ENCODE measurements at places on chromosomes 2 and 18. TPM values are rescaled to one million over a fixed set of nuclear protein-coding genes. Genes with fewer than 3 reads are reported as not detected.

Gene RAD51AP2
- 0.29 TPM for total RNA-seq

Gene OTX1
- not detected for total RNA-seq

Gene ZNF521
- 67.5 TPM for total RNA-seq

Gene POTEC
- total RNA-seq = 4.9 TPM

Gene ACTG2
- 3.8 TPM for total RNA-seq

Gene DTNB
- total RNA-seq = 44.9 TPM

Gene BOLL
- total RNA-seq = not detected

Gene CFAP65
- not detected for total RNA-seq

Gene LOXL3
- 3.7 TPM for total RNA-seq

Gene TBR1
- total RNA-seq = not detected

GRCh38 chr18:68662754-68663153, 52.2 kb downstream of the TMX3 start:
- H3K27me3 ChIP-seq = no peaks in the 10 kb centered on the region
- no peak overlapping the region for H3K27ac ChIP-seq
- no peak overlapping the region for H3K4me3 ChIP-seq
- H3K36me3 ChIP-seq = no peaks in the 10 kb centered on the region

GRCh38 chr2:232839411-232840079, 30.5 kb upstream of the SNORC start:
- H3K36me3 ChIP-seq = peaks cover 2% of the 10 kb centered on the region
- no peak overlapping the region for H3K4me3 ChIP-seq
- H3K27ac ChIP-seq = no peak overlapping the region
- no peak for DNase-seq
- no peaks in the 10 kb centered on the region for H3K27me3 ChIP-seq

DNA sequence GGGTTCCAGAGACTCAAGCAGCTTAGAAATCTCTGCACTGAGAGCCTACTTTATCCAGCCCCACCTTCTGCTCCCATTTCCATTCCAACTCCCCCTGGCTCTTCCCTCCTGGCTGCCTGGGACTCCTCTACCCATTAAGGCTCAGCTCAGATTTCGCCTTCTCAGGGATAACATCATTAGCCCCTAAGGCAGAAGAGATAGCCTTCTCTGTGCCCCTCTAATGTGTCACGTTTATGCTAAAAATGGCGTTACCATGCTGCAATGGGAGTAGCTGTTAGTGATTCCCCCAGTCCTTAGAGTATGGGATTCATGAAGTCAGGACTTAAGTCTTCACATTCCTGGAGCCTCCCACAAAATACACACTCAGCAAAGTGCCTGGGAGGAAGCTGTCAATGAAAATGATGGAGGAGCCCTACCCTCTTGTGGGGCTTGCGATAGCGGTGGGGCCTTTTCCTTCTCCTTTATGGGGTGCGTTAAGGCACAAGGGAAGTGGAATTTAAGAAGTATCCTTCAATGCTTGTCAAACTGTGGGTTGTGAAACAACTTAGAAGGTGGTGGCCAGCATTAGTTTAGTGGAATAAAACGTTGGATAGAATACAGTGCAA, 144.7 kb upstream of the COPS8 start:
- no peak overlapping the region for H3K27ac ChIP-seq
- H3K36me3 ChIP-seq = no peaks in the 10 kb centered on the region
- no peak for DNase-seq
- no peaks in the 10 kb centered on the region for H3K4me1 ChIP-seq
- H3K27me3 ChIP-seq = no peaks in the 10 kb centered on the region

- H3K4me3 ChIP-seq = no peak overlapping the region
- no peak overlapping the region for H3K27ac ChIP-seq
- H3K36me3 ChIP-seq = no peaks in the 10 kb centered on the region
- no peaks in the 10 kb centered on the region for H3K27me3 ChIP-seq
- no peaks in the 10 kb centered on the region for H3K4me1 ChIP-seq
These were observed 146.5 kb upstream of the ARL4C start for GRCh38 chr2:234643407-234643806.

- peak; percentile 11 for DNase-seq
- H3K4me1 ChIP-seq = peaks cover 1% of the 10 kb centered on the region
- no peak overlapping the region for H3K27ac ChIP-seq
- no peaks in the 10 kb centered on the region for H3K36me3 ChIP-seq
- no peak overlapping the region for H3K4me3 ChIP-seq
These were observed 2.8 kb upstream of the PROM2 start for GRCh38 chr2:95271381-95271971.

GRCh38 chr18:68533641-68534040, 181.3 kb downstream of the TMX3 start:
- no peak overlapping the region for H3K4me3 ChIP-seq
- H3K4me1 ChIP-seq = no peaks in the 10 kb centered on the region

DNA sequence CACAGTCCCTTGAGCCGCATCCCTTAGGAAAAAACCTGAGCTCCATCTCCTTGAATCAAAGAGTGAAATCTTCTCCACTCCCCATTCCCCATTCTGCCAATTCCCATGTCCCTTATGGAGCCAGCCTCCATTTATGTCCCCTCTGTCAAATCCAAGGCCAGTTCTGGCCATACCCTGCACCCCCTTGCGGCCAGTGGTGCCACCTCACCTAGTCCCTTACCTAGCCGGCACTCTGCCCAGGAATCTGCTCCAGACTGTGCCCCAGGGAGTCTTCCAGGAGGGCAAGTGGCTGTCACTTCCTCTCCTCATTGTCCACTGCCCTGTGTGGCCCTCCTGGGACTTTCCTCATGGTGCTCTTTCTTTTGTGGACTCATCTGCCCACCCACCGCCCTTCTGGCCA, 195.4 kb upstream of the RMP24 start:
- DNase-seq = no peak
- no peak overlapping the region for H3K4me3 ChIP-seq
- no peaks in the 10 kb centered on the region for H3K4me1 ChIP-seq
- no peaks in the 10 kb centered on the region for H3K27me3 ChIP-seq

- no peak overlapping the region for H3K4me3 ChIP-seq
- H3K27me3 ChIP-seq = no peaks in the 10 kb centered on the region
- no peak for DNase-seq
These were observed 69.1 kb downstream of the PIK3C3 start for GRCh38 chr18:42024131-42024530.

DNA sequence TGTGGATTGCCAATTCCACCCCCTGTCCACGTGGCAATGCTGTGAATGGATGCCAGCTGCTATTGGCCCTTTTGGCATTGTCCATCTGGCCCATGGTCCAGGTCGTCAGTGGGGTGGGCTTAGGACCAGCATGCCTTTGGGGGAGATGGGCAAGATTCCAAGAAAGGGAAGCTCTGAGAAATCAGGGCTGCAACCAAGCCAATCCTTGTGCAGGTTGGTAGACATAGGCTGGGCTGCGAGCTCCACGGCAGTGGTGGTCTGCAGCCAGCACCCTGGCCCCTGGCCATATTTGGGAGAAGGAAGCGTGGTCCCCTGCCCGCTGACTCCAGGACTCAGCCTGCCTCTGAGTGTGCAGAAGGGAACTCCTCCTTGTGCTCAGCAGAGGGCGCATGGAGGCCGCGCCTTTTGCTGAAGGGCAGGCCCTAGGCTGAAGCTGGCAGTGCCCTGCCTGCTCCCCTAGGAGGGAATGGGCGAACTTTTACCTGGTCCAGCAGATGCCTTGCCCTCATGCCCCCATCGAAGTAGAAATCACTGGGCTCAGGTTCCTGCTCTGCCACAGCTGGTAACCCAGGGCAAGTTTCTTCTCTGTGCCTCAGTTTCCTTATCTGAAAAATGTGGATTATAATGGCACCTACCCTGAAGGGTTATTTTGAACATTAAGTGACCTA, 5.4 kb downstream of the SPR start:
- no peaks in the 10 kb centered on the region for H3K4me1 ChIP-seq
- H3K4me3 ChIP-seq = no peak overlapping the region
- DNase-seq = no peak
- no peak overlapping the region for H3K27ac ChIP-seq
- H3K27me3 ChIP-seq = peaks cover 17% of the 10 kb centered on the region
- no peaks in the 10 kb centered on the region for H3K36me3 ChIP-seq

GRCh38 chr2:9538000-9538507, 17.6 kb downstream of the ADAM17 start:
- peak overlapping the region; percentile 15 for H3K4me3 ChIP-seq
- no peak for DNase-seq
- H3K27me3 ChIP-seq = no peaks in the 10 kb centered on the region
- H3K27ac ChIP-seq = peak overlapping the region; percentile 87

DNA sequence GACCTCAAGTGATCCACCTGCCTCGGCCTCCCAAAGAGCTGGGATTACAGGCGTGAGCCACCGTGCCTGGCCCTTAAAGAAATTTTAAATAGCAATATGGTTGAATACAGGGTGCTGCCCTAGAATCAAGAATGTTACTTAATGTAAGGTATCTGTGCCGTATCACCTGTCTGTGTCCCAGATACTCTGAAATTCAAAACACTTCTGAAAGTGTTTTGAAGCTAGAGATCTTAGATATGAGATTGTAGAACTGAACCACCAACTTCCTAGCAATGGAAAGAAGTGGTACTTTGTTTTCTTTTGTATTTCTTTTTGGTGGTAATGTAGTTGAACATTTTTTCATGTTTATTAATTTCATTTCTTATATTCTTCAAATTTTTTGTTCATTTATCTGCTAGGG, 13.0 kb downstream of the PTPN4 start:
- H3K4me3 ChIP-seq = no peak overlapping the region
- H3K4me1 ChIP-seq = no peaks in the 10 kb centered on the region
- DNase-seq = no peak

GRCh38 chr2:85886590-85886989, 2.2 kb downstream of the ST3GAL5 start:
- no peaks in the 10 kb centered on the region for H3K27me3 ChIP-seq
- H3K4me3 ChIP-seq = peak overlapping the region; percentile 88
- H3K4me1 ChIP-seq = peaks cover 22% of the 10 kb centered on the region
- DNase-seq = no peak
- H3K27ac ChIP-seq = peak overlapping the region; percentile 5
- H3K36me3 ChIP-seq = no peaks in the 10 kb centered on the region

GRCh38 chr2:174697255-174697654, 67.0 kb downstream of the CHRNA1 start:
- no peak overlapping the region for H3K27ac ChIP-seq
- H3K27me3 ChIP-seq = no peaks in the 10 kb centered on the region
- H3K4me3 ChIP-seq = no peak overlapping the region
- no peak for DNase-seq

DNA sequence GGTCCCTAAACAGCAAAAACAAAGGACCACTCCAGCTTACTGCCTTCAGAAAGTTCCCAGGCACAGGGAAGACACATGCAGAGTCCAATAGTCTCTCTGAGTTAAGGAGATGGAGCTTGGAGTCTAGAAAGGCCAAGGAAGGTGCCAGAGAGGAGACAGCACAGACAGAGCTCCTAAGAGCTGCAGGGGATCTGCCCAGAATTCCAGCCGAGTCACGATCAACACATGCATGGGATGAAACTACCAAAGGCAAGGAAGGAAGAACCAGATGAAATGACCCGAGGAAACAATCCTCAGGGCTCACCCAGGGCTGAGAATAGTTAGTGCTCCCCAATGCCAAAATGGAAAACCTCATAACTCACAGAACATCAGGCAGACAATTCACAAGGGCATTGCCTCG, 15.4 kb downstream of the METTL4 start:
- no peak for DNase-seq
- no peaks in the 10 kb centered on the region for H3K4me1 ChIP-seq
- H3K36me3 ChIP-seq = no peaks in the 10 kb centered on the region
- no peaks in the 10 kb centered on the region for H3K27me3 ChIP-seq

- no peak for DNase-seq
- no peak overlapping the region for H3K4me3 ChIP-seq
- H3K36me3 ChIP-seq = no peaks in the 10 kb centered on the region
- H3K27ac ChIP-seq = no peak overlapping the region
- no peaks in the 10 kb centered on the region for H3K27me3 ChIP-seq
These were observed 463.7 kb downstream of the TNS1 start for GRCh38 chr2:217539126-217539525.

DNA sequence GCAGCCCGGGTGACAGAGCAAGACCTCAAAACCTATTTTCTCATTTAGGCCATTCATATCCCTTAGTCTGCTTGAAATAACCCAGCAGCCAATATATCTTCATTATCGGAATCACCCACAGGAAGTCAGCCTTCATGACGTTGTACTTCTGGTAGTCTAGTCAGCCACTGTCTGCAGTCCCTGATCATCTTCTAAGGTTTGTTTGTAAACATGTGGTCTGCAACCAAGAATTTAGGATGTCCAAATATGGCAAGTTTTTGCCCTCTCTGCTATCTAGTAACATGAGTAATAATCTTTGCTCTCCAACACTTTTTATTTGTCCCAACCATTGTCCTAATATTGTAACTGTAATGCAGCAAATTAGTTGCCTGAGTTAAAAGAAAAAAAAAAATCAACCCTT, 92.5 kb downstream of the PRPF40A start:
- H3K36me3 ChIP-seq = no peaks in the 10 kb centered on the region
- no peaks in the 10 kb centered on the region for H3K27me3 ChIP-seq
- no peak overlapping the region for H3K27ac ChIP-seq
- H3K4me1 ChIP-seq = no peaks in the 10 kb centered on the region
- no peak for DNase-seq

DNA sequence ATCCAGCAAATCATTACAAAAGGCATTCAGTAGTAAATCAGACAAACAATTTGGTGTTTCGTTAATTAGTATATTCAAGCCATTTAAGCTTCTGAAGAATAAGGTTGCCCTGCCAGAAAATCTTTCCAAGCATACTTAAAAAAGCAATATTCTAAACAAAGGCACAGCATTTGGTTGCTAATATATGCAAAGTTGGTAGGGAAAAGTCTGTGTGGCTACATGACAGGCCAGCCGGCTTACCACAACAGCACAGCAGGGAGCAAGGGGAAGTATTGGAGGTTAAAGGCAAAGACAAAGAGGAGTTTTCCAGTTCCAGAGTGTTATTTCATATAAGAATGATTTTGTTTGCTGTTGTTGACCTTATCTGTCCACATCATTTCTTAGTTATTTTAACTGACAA, 282.3 kb downstream of the MBD5 start:
- no peaks in the 10 kb centered on the region for H3K36me3 ChIP-seq
- DNase-seq = no peak
- no peaks in the 10 kb centered on the region for H3K27me3 ChIP-seq
- H3K27ac ChIP-seq = no peak overlapping the region
- H3K4me3 ChIP-seq = no peak overlapping the region

DNA sequence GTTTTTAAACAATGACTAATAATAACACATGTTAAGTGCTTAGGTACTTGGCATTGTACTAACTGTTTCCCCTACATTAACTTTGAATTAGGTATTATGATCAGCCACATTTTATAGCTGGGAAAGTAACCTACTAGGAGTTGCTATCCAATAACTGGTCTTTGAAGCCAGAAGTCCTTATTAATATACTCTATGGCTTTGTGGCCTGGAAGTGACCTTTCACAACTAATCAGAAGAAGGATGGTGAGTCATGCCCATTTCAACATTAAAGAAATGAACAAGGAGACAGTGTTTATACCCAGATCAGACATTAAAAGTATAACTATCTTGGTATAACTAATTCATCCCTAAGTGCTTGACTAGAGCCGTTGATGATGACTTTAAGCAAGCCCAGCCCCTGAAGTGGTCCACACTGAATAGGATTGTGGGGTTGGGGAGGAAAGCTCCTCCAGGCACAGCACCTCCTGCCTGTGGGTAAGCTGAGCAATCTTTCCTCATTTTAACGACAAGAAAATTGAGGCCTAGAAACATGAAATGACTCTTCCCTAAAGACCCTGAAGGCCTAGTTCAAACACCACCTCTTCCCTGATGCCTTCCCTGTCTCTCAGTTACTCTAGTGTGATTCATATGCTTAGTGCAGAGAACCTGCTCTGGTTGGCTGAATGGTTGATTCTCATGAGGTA, 71.6 kb upstream of the RFX8 start:
- H3K4me1 ChIP-seq = no peaks in the 10 kb centered on the region
- no peak overlapping the region for H3K27ac ChIP-seq
- H3K36me3 ChIP-seq = no peaks in the 10 kb centered on the region
- H3K4me3 ChIP-seq = no peak overlapping the region
- H3K27me3 ChIP-seq = no peaks in the 10 kb centered on the region

Measured in breast epithelium (tissue), 4 donors.